ENCODE measurements at places on chromosomes 6 and 20. TPM values are rescaled to one million over a fixed set of nuclear protein-coding genes. Genes with fewer than 3 reads are reported as not detected.

- H3K4me1 ChIP-seq: no peaks in the 10 kb centered on the region
- no peak overlapping the region for H3K4me3 ChIP-seq
- H3K27me3 ChIP-seq: no peaks in the 10 kb centered on the region
- no peaks in the 10 kb centered on the region for H3K36me3 ChIP-seq
- no peak overlapping the region for H3K27ac ChIP-seq
Measured at GRCh38 chr6:141726248-141726647, 406.5 kb upstream of the GJE1 start.

OGFR gene
- total RNA-seq: 30.8 TPM

NFATC2 gene
- under 0.01 TPM for total RNA-seq

DNA sequence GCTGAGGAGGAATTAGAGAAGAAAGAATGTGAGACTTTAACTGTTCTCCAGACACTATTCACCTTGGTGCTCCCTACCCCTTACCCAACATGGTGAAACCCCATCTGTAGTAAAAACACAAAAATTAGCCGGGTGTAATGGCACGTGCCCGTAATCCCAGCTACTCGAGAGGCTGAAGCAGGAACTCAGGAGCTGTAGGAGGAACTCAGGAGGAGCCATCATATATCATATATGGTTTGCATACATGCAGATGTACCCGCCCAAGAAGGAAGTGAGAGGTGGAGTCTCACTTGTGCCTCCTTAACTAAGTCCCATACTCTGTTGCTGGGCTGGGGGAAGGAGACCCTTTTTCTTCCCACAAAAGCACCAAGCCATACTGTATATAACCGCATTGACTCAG is 35.5 kb upstream of the ME1 start:
- H3K27me3 ChIP-seq: no peaks in the 10 kb centered on the region
- H3K36me3 ChIP-seq: no peaks in the 10 kb centered on the region
- H3K27ac ChIP-seq: no peak overlapping the region
- no peak for DNase-seq

SMOC2 gene
- total RNA-seq: under 0.01 TPM

DNA sequence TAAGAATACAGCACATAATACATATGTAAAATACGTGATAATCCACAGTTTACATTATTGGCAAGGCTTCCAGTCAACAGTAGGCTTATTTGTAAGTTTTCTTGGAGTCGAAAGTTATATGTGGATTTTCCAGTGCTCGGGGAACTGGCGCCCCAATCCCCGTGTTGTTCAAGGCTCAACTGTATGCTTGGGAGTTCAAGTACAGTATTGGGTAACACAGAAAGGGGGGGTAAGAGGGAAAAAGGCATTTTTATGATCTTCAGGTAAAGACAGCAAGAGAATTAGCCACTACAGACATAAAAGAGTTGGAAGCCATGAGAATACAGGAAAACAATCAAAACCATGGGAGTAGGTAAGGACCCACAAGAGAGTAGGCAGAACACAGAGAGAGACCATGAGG is 16.4 kb downstream of the PSMB1 start:
- H3K27me3 ChIP-seq: no peaks in the 10 kb centered on the region
- no peak overlapping the region for H3K4me3 ChIP-seq
- DNase-seq: no peak
- no peaks in the 10 kb centered on the region for H3K4me1 ChIP-seq

DNA sequence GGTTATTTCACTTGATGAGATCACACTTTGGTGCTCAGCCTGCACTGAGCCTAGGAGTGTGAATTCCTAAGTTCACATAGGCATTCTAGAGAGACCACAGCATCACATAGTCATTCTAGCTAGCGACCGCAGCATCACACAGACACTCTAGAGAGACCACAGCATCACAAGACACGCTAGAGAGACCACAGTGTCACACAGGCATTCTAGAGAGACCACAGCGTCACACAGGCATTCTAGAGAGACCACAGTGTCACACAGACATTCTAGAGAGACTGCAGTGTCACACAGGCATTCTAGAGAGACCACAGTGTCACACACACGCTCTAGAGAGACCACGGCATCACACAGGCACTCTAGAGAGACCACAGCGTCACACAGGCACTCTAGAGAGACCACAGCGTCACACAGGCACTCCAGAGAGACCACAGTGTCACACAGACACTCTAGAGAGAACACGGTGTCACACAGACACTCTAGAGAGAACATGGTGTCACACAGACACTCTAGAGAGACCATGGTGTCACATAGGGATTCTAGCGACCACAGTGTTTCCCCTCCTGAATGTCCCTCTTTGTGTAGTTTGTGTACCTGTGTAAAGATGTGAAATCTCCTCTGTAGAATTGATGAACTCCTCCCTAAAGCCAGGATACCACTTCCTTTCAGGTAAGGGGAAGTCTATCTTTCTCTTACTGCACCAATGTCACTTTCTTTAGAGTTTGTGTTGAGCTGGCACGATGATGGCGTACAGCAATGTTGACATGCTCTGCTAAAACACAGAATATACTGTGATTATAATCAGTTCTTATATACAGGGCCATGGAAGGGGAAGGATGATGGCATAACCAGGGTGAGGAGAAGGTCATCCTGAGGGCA is 169.4 kb downstream of the ZDHHC14 start:
- H3K36me3 ChIP-seq: no peaks in the 10 kb centered on the region
- H3K27me3 ChIP-seq: no peaks in the 10 kb centered on the region
- H3K27ac ChIP-seq: no peak overlapping the region
- H3K4me3 ChIP-seq: no peak overlapping the region
- no peaks in the 10 kb centered on the region for H3K4me1 ChIP-seq
- no peak for DNase-seq

DNA sequence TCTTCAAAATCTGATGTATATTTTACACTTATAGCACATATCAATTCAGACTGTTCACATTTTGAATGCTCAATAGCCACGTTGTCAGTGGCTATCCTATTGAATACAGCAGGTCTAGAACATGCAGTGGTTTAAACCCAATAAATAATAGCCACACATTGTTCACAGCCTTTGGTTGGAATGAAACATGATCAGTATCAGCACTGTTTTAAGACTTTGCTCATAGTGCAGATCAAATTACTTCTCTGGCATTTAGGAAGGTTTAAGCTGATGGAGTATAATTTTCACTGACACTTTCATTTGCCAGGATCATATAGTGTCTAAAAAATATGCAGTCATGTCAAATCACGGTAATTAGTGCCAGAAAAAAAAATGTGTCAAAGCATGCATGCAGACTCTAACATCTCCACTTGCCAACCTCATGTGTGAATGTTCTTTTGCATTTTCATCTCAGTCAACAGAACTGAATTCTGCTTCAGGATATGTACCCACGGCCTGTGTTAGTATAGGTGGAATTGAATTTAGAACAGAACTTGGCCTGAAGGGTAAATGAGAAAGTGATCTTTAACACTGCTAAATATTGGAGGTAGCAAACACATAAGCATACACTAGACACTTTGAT is 184.1 kb downstream of the SLC24A3 start:
- H3K4me1 ChIP-seq: no peaks in the 10 kb centered on the region
- H3K36me3 ChIP-seq: no peaks in the 10 kb centered on the region
- H3K4me3 ChIP-seq: no peak overlapping the region
- H3K27ac ChIP-seq: no peak overlapping the region
- no peak for DNase-seq

- no peak for DNase-seq
- no peaks in the 10 kb centered on the region for H3K27me3 ChIP-seq
- no peak overlapping the region for H3K4me3 ChIP-seq
- no peaks in the 10 kb centered on the region for H3K4me1 ChIP-seq
- H3K27ac ChIP-seq: no peak overlapping the region
- no peaks in the 10 kb centered on the region for H3K36me3 ChIP-seq
Measured at GRCh38 chr20:21622097-21622857, 83.2 kb upstream of the PAX1 start.

GRCh38 chr20:39857187-39857586 is 831.8 kb downstream of the MAFB start:
- H3K27me3 ChIP-seq: no peaks in the 10 kb centered on the region
- H3K4me1 ChIP-seq: peaks cover 9% of the 10 kb centered on the region
- no peak overlapping the region for H3K27ac ChIP-seq
- H3K4me3 ChIP-seq: no peak overlapping the region

GRCh38 chr6:78559056-78559455 is 308.3 kb upstream of the IRAK1BP1 start:
- H3K36me3 ChIP-seq: no peaks in the 10 kb centered on the region
- H3K4me1 ChIP-seq: no peaks in the 10 kb centered on the region
- H3K4me3 ChIP-seq: no peak overlapping the region
- DNase-seq: no peak
- no peak overlapping the region for H3K27ac ChIP-seq
- no peaks in the 10 kb centered on the region for H3K27me3 ChIP-seq

GRCh38 chr20:5448449-5449118 is 131.8 kb upstream of the PROKR2 start:
- no peak overlapping the region for H3K27ac ChIP-seq
- no peaks in the 10 kb centered on the region for H3K36me3 ChIP-seq
- no peaks in the 10 kb centered on the region for H3K4me1 ChIP-seq
- no peak overlapping the region for H3K4me3 ChIP-seq
- H3K27me3 ChIP-seq: no peaks in the 10 kb centered on the region

DNA sequence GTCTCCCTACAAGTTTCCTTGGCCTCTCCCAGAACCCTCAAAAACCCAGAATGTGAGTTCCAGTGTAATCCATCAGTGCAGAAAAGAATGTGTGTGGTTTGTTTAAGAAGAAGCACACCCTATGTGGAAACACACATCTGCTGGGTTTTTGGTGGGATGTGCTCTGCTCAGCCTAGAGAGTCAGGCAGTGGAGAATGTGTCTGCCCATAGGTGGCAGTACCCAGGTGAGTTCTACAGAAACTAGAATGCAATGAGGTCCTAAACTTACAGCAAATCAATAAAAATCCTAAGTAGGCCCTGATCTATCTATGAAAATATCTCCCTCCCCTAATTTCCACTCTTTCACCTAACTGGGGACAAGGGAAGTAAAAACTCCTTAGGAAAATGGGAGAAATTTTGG is 437.3 kb downstream of the DHX35 start:
- no peaks in the 10 kb centered on the region for H3K27me3 ChIP-seq
- DNase-seq: no peak
- H3K27ac ChIP-seq: no peak overlapping the region
- no peak overlapping the region for H3K4me3 ChIP-seq

UBD gene
- not detected for total RNA-seq

BPIFB1 gene
- total RNA-seq: not detected

DNA sequence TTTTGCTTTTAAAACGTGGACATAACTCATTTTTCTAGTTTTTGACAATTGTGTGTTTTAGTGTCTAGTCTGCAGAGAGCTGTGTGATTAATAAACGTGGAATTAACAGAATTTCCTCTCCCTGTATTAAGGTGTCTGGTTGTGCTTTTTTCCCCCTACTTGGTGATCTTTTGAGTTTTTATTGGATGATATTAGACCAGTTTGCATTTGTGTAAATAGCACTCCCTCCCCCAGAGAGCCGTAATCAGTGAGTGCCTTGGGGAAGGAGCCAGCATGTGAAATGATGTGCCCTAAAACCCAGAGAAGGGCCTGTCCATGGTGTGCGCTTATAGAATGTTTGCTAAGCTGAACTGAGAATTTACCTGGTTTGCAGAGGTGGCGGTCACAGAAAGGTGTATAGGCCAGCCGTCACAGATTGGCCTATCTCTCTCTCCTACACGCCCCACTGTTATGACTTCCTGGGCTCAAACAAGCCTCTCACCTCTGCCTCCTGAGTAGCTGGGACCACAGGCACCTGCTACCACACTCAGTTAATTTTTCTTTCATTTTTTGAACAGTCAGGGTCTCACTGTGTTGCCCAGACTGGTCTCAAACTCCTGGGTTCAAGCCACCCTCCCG is 42.4 kb downstream of the ALDH5A1 start:
- no peaks in the 10 kb centered on the region for H3K4me1 ChIP-seq
- no peak overlapping the region for H3K4me3 ChIP-seq
- peak; percentile 52 for DNase-seq

DNA sequence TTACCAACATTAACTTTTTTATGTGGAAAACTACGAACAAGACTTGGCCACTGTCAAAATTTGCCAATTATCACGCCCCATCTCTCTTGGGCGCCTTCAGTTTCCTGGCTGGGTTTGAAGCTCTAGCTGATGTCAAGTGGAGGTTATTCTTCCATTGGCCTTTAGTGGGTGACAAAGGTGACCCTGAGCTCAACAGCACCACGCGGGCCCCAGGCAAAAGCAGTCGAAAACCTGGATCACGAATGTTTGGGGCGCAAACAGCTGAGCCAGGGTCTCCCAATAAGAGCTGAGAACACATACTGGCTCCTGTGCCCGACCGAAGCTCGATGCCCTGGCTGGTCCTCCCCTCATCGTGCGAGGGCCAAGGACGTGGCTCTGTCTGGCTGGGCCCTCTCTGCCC is 26.8 kb downstream of the SLC17A9 start:
- DNase-seq: no peak
- no peak overlapping the region for H3K27ac ChIP-seq
- H3K4me1 ChIP-seq: no peaks in the 10 kb centered on the region
- H3K4me3 ChIP-seq: no peak overlapping the region
- H3K27me3 ChIP-seq: peaks cover 29% of the 10 kb centered on the region

- no peak for DNase-seq
- H3K36me3 ChIP-seq: no peaks in the 10 kb centered on the region
- H3K27ac ChIP-seq: no peak overlapping the region
Measured at GRCh38 chr20:17438436-17439039, 92.6 kb downstream of the BFSP1 start.

DNA sequence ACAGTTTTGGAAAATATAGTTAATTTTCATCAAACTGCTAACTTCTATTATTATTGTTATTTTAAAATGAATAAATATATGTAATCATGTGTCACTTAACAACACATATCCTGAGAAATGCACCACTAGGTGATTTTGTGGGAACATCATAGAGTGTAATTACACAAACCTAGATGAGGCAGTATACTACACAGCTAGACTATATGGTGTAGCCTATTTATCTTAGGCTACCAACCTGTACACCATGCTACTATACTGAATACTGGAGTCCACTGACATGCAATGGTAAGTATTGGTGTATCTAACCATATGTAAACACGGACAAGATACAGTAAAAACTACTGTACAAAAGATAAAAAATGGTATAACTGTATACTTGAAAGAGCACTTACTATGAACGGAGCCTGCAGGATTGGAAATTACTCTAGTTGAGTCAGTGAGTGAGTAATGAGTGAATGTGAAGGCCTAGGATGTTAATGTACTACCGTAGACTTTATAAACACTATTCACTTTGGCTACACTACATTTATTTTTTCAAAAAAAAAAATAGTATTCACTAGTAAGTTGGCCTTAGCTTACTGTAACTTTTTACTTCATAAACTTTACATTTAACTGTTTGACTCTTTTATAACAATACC is 72.4 kb downstream of the ASCC3 start:
- DNase-seq: peak; percentile 43
- H3K4me1 ChIP-seq: no peaks in the 10 kb centered on the region
- H3K36me3 ChIP-seq: no peaks in the 10 kb centered on the region
- H3K4me3 ChIP-seq: no peak overlapping the region
- no peaks in the 10 kb centered on the region for H3K27me3 ChIP-seq

GRCh38 chr6:20202324-20202658 is 10.0 kb downstream of the MBOAT1 start:
- H3K4me1 ChIP-seq: peaks cover 2% of the 10 kb centered on the region
- DNase-seq: no peak
- H3K4me3 ChIP-seq: no peak overlapping the region
- no peaks in the 10 kb centered on the region for H3K27me3 ChIP-seq
- no peaks in the 10 kb centered on the region for H3K36me3 ChIP-seq
- H3K27ac ChIP-seq: no peak overlapping the region

GRCh38 chr20:59858425-59858824 is 75.0 kb downstream of the SYCP2 start:
- H3K4me3 ChIP-seq: no peak overlapping the region
- H3K27ac ChIP-seq: no peak overlapping the region

- H3K27ac ChIP-seq: no peak overlapping the region
- no peak overlapping the region for H3K4me3 ChIP-seq
- H3K4me1 ChIP-seq: no peaks in the 10 kb centered on the region
- DNase-seq: no peak
- no peaks in the 10 kb centered on the region for H3K36me3 ChIP-seq
Measured at GRCh38 chr6:18609715-18610114, 222.6 kb downstream of the RNF144B start.
